Esophagus squamous epithelium (tissue), 5 donors: ENCODE measurements at places on chromosomes 6 and 20. TPM values are rescaled to one million over a fixed set of nuclear protein-coding genes. Genes with fewer than 3 reads are reported as not detected.

- no peaks in the 10 kb centered on the region for H3K27me3 ChIP-seq
- H3K36me3 ChIP-seq: no peaks in the 10 kb centered on the region
- H3K4me1 ChIP-seq: peaks cover 16% of the 10 kb centered on the region
- DNase-seq: no peak
- H3K27ac ChIP-seq: no peak overlapping the region
Observed at GRCh38 chr20:25066386-25066785, 8.4 kb upstream of the ACSS1 start.

DNA sequence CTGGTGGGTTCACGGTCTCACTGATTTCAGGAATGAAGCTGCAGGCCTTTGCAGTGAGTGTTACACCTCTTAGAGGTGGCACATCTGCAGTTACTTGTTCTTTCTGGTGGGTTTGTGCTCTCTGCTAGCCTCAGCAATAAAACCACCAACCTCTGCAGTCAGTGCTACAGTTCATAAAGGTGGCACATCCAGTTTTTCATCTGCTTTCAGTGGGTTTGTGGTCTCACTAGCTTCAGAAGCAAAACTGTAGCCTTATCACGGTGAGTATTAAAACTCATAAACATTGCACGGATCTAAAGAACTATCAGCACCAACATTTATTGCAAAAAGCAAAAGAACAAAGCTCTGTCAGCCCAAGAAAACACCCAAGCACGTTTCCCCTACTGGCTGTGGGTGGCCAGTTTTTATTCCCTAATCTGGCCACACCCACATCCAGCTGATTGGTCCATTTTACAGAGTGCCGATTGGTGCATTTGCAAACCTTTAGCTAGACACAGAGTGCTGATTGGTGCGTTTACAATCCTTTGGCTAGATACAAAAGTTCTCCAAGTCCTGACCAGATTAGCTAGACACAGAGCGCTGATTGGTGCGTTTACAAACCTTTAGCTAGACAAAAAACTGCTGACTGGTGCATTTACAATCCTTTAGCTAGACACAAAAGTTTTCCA lies 3.4 kb upstream of the TMEM14C start:
- H3K36me3 ChIP-seq: no peaks in the 10 kb centered on the region
- H3K4me3 ChIP-seq: peak overlapping the region; percentile 67

- DNase-seq: no peak
- H3K27me3 ChIP-seq: no peaks in the 10 kb centered on the region
- H3K27ac ChIP-seq: peak overlapping the region; percentile 35
- no peaks in the 10 kb centered on the region for H3K36me3 ChIP-seq
Observed at GRCh38 chr20:45354423-45355208, 6.4 kb upstream of the SDC4 start.

DNA sequence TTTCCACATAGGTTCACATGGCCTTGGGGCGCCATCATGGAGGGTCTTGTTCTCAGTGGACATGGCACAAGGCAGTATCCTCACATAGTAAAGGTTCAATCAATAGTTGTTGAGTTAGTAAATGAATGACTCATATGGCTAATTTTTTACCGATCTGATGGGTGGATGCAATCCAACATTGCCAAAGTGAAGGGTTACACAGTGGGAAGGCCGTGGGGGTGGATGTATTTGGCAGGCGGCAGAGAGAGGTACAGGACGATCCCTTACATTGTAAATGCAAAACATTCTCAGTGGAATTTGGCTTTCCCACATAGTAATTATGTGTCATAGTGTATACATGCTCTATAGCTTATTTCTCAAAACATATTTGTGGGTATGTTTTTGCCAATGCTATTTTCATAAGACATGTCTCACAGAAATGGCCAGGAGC lies 21.0 kb upstream of the PDE7B start:
- DNase-seq: no peak
- H3K4me3 ChIP-seq: no peak overlapping the region
- no peaks in the 10 kb centered on the region for H3K4me1 ChIP-seq
- H3K27ac ChIP-seq: no peak overlapping the region
- no peaks in the 10 kb centered on the region for H3K36me3 ChIP-seq
- H3K27me3 ChIP-seq: no peaks in the 10 kb centered on the region

DNA sequence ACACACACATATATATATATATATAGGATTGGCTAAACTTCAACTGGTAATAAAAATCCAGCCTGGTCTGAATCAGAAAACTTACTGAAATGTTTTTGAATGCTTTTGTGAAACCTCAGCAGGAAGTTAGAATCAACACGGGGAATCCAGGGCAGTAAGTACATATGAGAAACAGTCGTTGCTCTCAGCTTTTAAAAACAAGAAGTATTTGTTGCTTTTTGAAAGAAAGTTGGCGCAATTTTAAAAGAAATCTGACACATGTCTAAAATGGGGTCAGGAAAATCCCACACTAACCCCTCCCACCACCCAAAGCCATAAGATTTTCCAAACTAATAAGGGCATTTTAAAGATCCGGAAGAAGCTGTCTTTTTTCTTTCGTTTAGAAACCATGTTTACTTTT lies 11.5 kb upstream of the CCDC170 start:
- no peaks in the 10 kb centered on the region for H3K27me3 ChIP-seq
- DNase-seq: no peak
- no peak overlapping the region for H3K4me3 ChIP-seq
- no peaks in the 10 kb centered on the region for H3K36me3 ChIP-seq
- peaks cover 16% of the 10 kb centered on the region for H3K4me1 ChIP-seq

- no peak overlapping the region for H3K27ac ChIP-seq
- H3K4me3 ChIP-seq: no peak overlapping the region
- H3K27me3 ChIP-seq: no peaks in the 10 kb centered on the region
- no peak for DNase-seq
- H3K4me1 ChIP-seq: no peaks in the 10 kb centered on the region
- H3K36me3 ChIP-seq: peaks cover 63% of the 10 kb centered on the region
Observed at GRCh38 chr20:13526551-13526950, 112.2 kb downstream of the TASP1 start.

Gene TCEA2
- 25.2 TPM for total RNA-seq
